Mesothelial cell of epicardium (in vitro differentiated cells): ENCODE measurements at places on chromosomes 4 and X.

DNA sequence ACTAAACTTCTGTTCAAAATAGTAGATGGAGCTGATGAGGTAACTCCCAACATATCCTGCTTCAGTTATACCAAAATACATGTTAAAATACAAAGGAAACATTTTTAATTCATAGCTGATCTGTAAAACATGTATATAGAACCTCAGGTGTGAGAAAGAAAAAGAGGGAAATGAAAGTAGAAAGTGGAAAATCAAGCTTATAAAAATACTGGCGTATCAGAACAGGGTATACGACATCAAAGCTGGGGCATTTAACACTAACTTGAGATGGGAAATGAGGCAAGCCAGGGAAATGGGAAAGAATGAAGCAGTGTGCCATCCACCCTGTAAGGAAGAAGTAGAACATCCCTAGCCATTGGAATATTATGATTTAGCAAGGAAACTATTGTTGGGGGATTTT, 767.5 kb downstream of the DMD start:
- no peak for DNase-seq

DNA sequence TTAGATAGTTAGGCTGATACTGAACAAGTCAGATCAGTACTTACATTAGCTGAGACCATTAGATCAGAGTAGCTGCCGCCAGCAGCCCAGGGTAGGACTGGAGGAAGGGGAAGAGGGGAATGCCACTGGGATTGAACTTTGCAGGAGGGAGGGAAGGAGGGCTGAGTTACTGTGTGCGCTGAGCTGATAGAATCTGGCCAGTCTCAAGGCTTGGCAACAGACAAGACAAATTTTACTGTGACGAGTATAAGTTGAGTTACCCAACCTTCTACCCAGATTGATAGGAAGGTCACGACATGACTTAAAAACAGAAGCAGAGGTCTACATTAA, 372.1 kb downstream of the OPHN1 start:
- DNase-seq: no peak

GRCh38 chrX:56947699-56948098, 47.6 kb downstream of the SPIN3 start:
- DNase-seq: no peak

DNA sequence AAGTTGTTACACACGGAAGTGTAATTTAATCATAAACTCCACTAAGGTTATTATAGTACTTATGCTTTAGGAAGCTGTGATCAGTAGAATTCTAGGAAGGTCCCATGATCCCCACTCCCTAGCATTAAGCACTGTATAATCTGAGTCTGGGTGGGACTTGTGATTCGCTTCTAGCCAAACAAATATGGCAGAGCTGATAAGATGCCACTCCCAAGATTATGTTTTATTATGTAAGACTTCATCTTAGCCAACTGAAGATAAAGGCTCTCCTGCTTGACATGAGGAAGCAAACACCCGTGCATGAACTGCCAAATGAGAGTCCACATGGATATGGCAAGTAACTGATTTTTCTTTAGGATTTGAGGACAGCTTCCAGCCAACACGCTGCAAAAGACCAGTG, 186.4 kb upstream of the NDST3 start:
- no peak for DNase-seq

- no peak for DNase-seq
Observed at GRCh38 chr4:10640561-10641201, 43.9 kb downstream of the CLNK start.

DNA sequence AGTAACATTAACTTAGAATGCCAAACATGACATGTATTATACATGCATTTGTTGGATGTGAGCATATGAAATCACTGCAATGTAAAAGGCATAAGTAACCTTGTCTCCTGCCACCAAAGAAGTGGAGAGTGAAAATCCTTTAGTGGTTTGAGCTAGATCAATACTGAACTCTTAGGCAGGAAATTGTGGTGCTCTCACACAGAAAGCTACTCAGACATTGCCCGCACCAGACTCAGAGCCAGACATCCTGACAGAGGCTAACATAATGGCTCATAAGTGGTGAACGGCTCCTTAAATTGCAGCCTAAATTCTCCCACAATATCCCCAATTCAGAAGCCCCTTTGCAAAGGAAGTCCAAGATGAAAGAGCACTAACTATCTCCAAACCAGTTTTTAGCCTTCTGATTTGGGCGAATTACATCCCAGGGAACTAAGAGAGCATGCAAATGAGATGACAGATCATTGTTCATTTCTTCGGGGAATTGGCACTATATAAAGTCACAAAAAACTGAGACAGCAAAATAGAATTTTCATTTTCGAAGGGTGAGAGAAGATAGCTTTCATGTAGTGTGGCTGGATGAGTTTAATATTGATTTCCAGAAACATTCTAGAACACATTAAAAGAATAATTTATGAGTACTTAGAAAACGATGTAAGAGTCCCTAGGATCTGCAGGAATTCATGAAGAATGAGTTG, 233.6 kb upstream of the RPS6KA3 start:
- no peak for DNase-seq

DNA sequence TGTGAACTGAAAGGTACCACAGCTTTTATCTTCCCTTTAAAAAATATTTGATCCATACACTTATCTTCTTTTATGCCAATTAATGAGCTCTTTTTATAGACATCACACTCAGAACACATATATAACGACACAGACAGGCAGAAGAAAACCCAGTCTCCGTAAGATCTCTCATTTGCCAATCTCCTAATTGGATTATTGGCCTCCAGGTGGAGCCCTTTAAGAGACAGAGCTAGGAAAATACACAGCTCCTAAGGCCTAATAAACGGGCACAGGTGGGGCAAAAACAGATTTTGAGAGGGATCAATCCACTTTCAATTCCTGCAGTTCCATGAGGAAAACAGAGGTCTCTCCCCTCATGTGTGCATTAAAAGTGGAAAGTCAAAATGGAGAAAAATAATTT, 1495.4 kb downstream of the RPA4 start:
- DNase-seq: no peak

GRCh38 chr4:6019316-6020263, 1.4 kb upstream of the C4orf50 start:
- DNase-seq: no peak

- DNase-seq: no peak
Observed at GRCh38 chr4:105666693-105667092, 41.8 kb downstream of the INTS12 start.
